ENCODE measurements at places on chromosomes 4 and X.

DNA sequence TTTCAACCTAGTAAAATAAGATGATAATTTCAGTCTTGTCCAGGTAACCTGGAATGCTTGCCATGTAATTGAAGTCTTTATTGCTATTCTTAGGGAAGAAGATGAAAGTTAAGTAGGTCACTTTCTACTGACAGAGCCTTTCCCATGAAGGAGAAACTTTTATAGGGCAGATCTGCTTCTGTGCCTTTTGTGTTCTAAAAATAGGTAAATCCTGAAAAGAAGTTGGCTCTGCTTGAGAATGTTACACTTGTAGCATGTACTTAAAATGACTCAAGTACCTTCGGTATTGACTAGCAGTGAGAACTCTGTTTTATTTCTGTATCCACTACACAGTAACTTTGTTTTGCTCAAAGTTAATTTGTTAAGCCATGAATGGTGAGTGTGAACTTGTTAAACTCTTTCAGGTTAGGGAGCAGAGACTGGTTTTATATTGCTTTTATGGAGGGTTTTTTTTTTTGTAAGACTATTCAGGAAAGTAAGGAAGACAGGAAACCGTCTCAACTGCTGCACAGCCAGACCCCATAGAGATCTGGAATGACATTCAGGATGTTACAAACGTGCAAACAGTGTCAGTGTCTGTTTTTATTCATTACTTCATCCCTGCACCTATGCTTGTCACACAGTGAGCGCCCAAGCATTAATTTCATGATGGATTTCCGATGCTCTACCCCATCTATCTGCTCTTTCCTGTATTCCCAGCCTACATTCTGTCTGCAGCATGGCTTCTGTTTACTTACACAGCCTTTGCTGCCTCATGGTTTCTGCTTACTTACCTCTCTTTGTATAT lies 53.0 kb downstream of the SEPTIN11 start:
- DNase-seq, result no peak

DNA sequence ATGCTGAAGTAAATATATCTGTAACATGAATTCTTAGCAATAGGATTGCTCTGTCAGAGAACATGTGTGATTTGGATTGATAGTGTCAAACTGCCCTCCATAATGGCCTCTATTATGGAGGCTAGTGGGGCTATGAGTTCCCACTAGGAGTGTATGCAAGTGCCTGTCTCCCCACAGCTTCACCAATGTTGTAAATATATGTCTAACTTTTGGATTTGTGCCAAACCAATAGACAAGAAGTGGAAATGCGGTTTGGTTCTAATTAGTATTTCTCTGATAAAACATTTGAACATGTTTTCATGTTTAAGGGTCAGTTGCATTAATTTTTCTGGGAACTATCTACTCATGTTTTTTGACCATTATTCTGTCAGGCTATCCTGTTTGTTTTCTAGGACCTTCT lies 28.1 kb downstream of the GPAT3 start:
- no peak for DNase-seq

GRCh38 chr4:98746936-98747335 lies 88.5 kb upstream of the TSPAN5 start:
- DNase-seq, result no peak

- no peak for DNase-seq
Measured at GRCh38 chrX:106615041-106615440, 3.3 kb downstream of the RADX start.

- no peak for DNase-seq
Measured at GRCh38 chrX:111010111-111010510, 85.9 kb upstream of the PAK3 start.

Measured in stimulated activated CD4-positive, alpha-beta T cell treated with anti-CD3 and anti-CD28 coated beads, Interleukin-12 subunit alpha, Interleukin-12 subunit beta, amount 100 ng/mL, for 48 hours (primary cell).